Activated T-helper 2 cell treated with anti-CD3 and anti-CD28 coated beads, Interferon-gamma antibody, Interleukin-2, Interleukin-4, amounts not matched to agents 10 μg/mL and 5 μg/mL and 100 μg/mL, durations not matched to agents 14 hours and 24 hours and 36 hours (primary cell): ENCODE measurements at places on chromosomes 2 and 18. TPM values are rescaled to one million over a fixed set of nuclear protein-coding genes. Genes with fewer than 3 reads are reported as not detected.

DNA sequence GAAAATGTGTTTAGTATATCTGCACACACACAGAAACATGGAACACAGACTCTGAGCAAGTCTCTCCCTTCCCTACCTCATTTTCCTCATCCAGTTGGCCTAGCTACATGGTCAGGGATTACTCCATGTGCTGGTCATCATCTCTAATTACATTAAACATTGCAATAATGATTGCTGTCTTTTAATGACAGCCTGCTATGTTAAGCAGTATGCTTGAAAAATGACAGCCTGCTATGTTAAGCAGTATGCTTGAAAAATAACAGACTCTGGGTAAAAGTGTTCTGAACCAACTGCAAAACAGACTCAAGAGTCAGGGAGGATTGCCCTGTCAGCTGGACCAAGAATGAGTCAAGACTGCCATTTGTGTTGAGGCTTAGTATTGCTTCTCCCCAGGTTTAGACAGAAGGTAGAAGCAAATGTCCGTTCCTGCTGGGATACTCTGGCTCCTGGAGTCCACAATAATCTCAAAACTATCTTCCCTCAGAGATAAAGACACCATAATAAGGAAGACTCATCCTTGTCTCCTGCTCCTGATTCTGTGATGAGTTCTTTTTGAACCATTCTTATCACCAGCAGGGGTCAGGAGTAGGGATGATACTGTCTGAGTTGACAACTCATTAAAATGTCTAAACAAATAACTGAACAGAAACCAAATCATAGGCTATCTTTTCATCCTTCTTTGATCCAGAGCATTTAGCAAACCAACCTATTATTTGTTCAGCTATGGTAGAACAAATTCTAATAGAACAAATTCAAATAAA lies 57.7 kb downstream of the CCDC93 start:
- H3K36me3 ChIP-seq = peaks cover 78% of the 10 kb centered on the region
- H3K4me3 ChIP-seq = no peak overlapping the region
- H3K27me3 ChIP-seq = no peaks in the 10 kb centered on the region
- H3K4me1 ChIP-seq = no peaks in the 10 kb centered on the region

Gene CNRIP1
- total RNA-seq = not detected in 2 replicates

DNA sequence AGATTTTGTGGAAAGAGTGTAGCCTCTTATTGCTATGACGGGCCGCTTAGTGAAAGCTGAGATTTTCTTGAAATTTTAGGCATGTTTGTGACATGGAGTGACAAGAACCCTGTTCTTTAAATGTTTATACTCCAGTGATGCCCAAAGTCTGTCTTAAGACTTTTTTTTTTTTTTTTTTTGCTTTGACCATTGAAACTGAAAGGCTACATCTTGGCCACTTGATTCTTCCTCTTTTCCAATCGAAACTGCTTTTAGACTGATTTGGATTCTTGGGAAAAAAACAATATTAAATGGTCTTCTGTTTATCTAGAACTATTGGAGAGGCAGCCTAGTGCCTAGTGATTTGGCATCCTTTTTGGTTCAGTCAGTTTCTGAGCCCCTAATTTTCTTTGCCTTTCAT lies 2.4 kb upstream of the SLC8A1 start:
- H3K4me1 ChIP-seq = peaks cover 22% of the 10 kb centered on the region
- DNase-seq = no peak
- peaks cover 45% of the 10 kb centered on the region for H3K27me3 ChIP-seq
- no peak overlapping the region for H3K27ac ChIP-seq
- H3K36me3 ChIP-seq = peaks cover 3% of the 10 kb centered on the region

GRCh38 chr2:239726631-239727181 lies 298.4 kb downstream of the NDUFA10 start:
- H3K27me3 ChIP-seq = no peaks in the 10 kb centered on the region
- H3K4me1 ChIP-seq = peaks cover 1% of the 10 kb centered on the region
- no peak overlapping the region for H3K4me3 ChIP-seq

DNA sequence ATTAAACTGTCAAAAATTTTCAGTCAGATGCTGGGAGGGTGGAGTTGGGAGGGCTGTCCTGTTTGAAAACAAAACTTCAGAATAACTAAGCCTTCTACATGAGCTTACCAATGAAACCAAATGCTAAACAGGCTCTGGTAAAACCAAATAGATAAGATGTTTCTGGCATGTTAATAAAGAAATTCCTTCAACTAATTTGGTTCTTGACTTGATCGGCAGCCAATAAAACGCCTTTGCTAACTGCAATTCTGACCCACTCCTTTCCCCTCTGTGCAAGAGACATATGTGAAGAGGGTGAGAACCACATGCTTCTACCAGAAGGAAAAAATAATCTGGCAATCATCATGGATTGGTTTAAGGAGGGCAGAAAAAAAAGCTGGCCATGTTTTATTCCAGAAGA lies 20.9 kb downstream of the MAP4K3 start:
- H3K27ac ChIP-seq = no peak overlapping the region
- no peak for DNase-seq
- no peaks in the 10 kb centered on the region for H3K27me3 ChIP-seq
- peaks cover 33% of the 10 kb centered on the region for H3K4me1 ChIP-seq

DNA sequence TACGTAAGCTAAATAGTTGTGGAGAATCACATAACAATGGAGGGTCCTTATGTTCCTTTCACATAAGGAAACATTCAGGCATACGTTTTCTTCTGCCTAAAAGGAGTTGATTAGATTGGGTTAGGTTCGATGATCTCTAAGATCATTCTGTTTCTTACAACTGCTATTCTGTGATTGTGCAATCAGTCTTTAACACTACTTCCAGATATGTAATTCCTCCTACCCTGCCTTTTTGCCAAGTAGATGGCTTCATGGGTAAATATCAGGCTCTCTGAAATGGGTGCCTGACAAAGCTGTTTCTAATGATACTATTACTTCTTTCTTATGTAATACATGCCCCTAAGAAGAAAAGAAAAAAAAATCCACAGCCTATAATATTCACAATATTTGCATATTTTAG lies 321.5 kb downstream of the XIRP2 start:
- no peak overlapping the region for H3K27ac ChIP-seq
- DNase-seq = no peak
- no peaks in the 10 kb centered on the region for H3K4me1 ChIP-seq
- no peaks in the 10 kb centered on the region for H3K27me3 ChIP-seq

Gene ERBB4
- not detected in 2 replicates for total RNA-seq

DNA sequence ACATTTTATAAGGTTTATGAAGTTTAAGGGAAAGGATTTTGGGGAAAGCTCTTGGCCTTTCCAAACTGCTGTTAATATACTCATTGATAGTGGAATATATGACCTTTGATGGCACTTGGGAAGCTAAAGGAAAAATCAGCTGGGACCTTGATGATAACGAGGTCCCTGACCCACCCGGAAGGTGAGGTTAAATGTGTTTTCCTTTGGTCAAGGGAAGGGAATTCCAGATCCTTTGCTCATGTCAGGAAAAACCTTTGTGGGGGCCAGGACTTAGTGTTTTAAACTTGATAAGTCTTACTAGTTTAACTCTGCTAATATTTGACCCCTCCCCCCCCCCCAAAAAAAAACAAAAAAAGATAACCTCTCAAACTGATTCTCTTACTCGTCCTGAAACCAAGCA lies 50.7 kb downstream of the CRIM1 start:
- no peak overlapping the region for H3K4me3 ChIP-seq
- no peak for DNase-seq
- H3K4me1 ChIP-seq = no peaks in the 10 kb centered on the region
- peaks cover 7% of the 10 kb centered on the region for H3K27me3 ChIP-seq
- no peaks in the 10 kb centered on the region for H3K36me3 ChIP-seq
- no peak overlapping the region for H3K27ac ChIP-seq

Gene TUBA4B
- total RNA-seq = not detected in 2 replicates

Gene GPR35
- 24.9 and 27.4 TPM in 2 replicates for total RNA-seq

DNA sequence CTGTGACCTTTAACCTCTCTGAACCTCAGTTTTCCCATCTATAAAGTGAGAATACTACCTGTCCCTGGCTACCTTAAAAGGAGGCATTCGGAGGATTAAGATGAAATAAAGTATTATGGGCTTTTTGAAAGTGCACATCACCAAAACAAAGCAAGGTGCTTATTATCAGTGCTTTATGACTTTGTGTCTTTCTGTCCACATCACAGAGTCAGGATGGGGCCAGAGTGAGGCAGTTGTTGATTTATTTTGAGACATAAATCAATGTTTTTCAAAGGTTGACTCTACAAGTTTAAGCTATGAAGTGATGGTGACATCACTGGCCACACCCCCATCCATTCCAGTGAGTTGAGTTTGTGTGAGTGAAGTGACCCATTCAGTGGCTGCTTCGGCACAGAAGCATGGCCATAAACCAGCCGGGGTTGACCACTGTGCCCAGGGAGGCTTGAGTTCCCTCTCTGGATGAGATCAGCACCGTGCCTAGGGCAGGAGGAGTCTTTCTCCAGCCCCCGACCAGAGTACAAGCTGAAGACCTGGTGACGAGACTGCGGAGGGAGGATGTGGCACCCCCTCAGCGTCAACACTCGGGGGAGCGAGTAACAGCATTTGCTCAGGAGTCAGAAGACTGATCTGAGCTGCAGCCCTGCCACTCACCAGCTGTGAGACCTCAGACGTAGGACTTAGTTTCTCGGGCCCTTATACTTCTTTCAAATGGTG lies 89.0 kb upstream of the PPP1CB start:
- no peak for DNase-seq
- no peak overlapping the region for H3K27ac ChIP-seq
- H3K4me3 ChIP-seq = no peak overlapping the region
- H3K27me3 ChIP-seq = no peaks in the 10 kb centered on the region
- H3K4me1 ChIP-seq = peaks cover under 1% of the 10 kb centered on the region

Gene SS18
- 75.2 TPM in 2 replicates for total RNA-seq

- H3K4me3 ChIP-seq = no peak overlapping the region
- H3K36me3 ChIP-seq = peaks cover 48% of the 10 kb centered on the region
- no peaks in the 10 kb centered on the region for H3K27me3 ChIP-seq
- H3K27ac ChIP-seq = peak overlapping the region; percentile 46
Measured at GRCh38 chr2:175170659-175171304, 2.8 kb upstream of the ATF2 start.

- no peaks in the 10 kb centered on the region for H3K27me3 ChIP-seq
- H3K4me3 ChIP-seq = no peak overlapping the region
Measured at GRCh38 chr2:14902953-14903352, 270.4 kb downstream of the LRATD1 start.

Gene ALPP
- total RNA-seq = not detected in 2 replicates

DNA sequence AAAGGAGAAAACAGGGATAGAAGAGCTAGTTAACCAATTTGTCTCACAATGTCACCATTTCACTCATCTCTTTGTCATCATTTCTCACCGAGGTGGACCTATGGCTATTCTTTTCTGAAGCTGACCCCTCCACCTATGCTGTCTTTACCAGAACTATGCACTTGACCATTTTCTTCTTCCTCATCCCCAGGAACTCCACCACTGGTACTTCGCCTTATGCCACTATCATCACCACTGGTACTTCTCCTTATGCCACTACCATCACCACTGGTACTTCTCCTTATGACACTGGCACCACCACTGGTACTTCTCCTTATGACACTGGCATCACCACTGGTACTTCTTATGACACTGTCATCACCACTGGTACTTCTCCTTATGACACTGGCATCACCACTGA lies 745.8 kb upstream of the CHAC2 start:
- H3K36me3 ChIP-seq = no peaks in the 10 kb centered on the region
- H3K4me3 ChIP-seq = no peak overlapping the region
- DNase-seq = no peak
- H3K4me1 ChIP-seq = no peaks in the 10 kb centered on the region
- H3K27me3 ChIP-seq = no peaks in the 10 kb centered on the region
- no peak overlapping the region for H3K27ac ChIP-seq
